ENCODE measurements at places on chromosomes 12 and 14. TPM values are rescaled to one million over a fixed set of nuclear protein-coding genes. Genes with fewer than 3 reads are reported as not detected.

DNA sequence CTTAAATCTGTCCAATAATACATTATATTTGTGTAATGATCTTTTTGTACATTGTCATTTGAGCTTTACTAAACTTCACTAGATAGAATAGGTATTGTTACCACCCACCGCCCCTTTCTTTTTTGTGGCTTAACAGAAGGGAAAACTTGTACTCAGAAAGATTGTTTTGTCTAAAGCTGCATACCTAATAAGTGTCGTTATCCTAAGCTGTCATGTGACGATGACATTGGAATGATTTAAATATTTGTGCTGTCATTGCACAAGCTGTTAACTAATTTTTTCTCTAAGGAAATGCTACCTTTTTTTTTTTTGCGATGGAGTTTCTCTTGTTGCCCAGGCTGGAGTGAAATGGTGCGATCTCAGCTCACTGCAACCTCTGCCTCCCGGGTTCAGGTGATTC, 3.6 kb downstream of the DIP2B start:
- H3K4me1 ChIP-seq, result peaks cover 37% of the 10 kb centered on the region
- H3K27ac ChIP-seq, result no peak overlapping the region
- no peak overlapping the region for H3K4me3 ChIP-seq

GRCh38 chr12:5258926-5259325, 173.0 kb upstream of the NTF3 start:
- no peak overlapping the region for H3K27ac ChIP-seq
- no peak for DNase-seq
- no peaks in the 10 kb centered on the region for H3K27me3 ChIP-seq

GRCh38 chr12:42996869-42997431, 407.4 kb upstream of the PRICKLE1 start:
- DNase-seq, result no peak
- no peak overlapping the region for H3K4me3 ChIP-seq
- no peaks in the 10 kb centered on the region for H3K36me3 ChIP-seq
- no peaks in the 10 kb centered on the region for H3K27me3 ChIP-seq
- no peaks in the 10 kb centered on the region for H3K4me1 ChIP-seq

- H3K4me1 ChIP-seq, result no peaks in the 10 kb centered on the region
- H3K4me3 ChIP-seq, result no peak overlapping the region
- no peak overlapping the region for H3K27ac ChIP-seq
Observed at GRCh38 chr12:132550830-132551640, 59.3 kb downstream of the LRCOL1 start.

DNA sequence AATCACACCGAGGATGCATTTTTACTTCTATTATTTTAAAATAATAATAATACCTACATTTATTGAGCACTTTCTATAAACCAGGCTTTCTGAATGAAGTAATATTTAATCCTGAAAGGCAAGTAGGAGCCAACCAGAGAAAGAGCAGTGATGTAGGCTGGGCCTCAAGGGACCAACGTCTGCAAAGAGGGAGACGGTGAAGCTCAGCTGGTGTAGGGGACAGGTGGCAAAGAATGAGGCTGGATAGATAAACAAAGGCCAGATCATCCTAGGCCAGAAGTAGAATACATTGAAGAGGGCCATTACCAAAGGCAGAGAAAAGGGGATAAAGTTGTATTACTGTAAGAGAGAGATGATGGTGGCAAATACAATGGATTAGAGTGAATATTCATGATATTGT, 810 bp upstream of the TMBIM4 start:
- H3K27ac ChIP-seq, result peak overlapping the region; percentile 100
- H3K36me3 ChIP-seq, result no peaks in the 10 kb centered on the region
- H3K4me3 ChIP-seq, result peak overlapping the region; percentile 98
- no peaks in the 10 kb centered on the region for H3K27me3 ChIP-seq

- peaks cover 14% of the 10 kb centered on the region for H3K4me1 ChIP-seq
- H3K27ac ChIP-seq, result peak overlapping the region; percentile 38
- H3K4me3 ChIP-seq, result peak overlapping the region; percentile 81
- H3K27me3 ChIP-seq, result no peaks in the 10 kb centered on the region
- DNase-seq, result no peak
Observed at GRCh38 chr14:103520657-103521437, 1.8 kb downstream of the CKB start.

DNA sequence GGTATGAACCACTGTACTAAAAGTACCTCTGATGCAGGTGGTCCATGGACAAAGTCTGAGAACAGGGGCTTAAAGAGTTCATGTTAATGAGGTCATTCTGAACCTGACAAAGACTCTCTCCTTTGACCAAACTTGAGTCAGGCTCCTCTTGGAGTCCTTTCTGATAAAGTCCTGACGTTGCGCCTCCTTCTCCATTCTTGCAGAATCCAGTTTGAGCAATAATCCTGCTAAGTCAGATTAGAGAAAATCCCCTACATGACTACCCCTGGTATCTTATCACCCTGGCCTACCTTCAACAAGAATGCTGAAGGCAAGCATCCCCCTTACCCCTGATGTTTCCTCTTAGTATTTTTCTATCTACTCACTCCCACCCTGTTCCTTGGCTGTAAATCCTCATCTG, 46.0 kb upstream of the ISM2 start:
- H3K36me3 ChIP-seq, result peaks cover 10% of the 10 kb centered on the region
- no peak overlapping the region for H3K4me3 ChIP-seq
- no peaks in the 10 kb centered on the region for H3K27me3 ChIP-seq
- H3K4me1 ChIP-seq, result peaks cover 27% of the 10 kb centered on the region
- DNase-seq, result no peak

DNA sequence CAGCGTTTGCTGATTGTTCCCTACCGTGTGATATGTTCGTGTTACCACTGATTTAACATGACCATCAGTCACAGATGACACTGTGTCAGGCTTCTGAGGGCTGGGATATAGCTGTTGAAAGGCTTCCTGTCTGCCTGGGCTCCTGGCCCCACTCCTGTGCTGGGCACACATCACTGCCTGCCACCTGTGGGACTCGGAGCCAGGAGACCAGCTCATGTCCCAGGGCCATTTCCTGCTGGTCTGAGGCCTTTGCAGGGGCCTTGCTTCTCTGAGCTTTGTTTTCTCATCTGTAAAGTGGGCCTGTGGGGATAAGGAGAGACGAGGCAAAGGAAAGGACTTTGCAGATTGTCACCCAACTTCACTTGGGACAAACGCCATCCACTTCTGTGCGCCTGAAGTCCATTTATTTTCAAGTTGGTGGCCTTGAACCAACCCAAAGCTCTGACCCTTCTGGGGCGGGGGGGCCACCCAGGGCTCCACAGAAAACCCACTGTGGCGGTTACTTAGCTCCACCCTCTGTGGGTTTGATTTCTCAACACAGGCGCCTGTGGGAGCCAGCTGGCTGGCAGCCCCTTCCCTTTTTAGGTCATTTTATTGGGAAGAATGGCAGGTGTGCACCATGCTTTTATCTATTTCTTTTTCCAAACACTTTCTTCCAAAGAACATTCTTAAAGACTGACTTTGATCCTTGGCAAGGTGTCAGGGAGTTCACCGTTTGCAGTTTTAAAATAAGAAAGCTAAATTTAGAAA, 54.1 kb downstream of the BEGAIN start:
- no peaks in the 10 kb centered on the region for H3K27me3 ChIP-seq
- H3K4me3 ChIP-seq, result no peak overlapping the region
- no peak overlapping the region for H3K27ac ChIP-seq
- peaks cover 6% of the 10 kb centered on the region for H3K4me1 ChIP-seq
- no peaks in the 10 kb centered on the region for H3K36me3 ChIP-seq

- H3K36me3 ChIP-seq, result no peaks in the 10 kb centered on the region
- no peaks in the 10 kb centered on the region for H3K27me3 ChIP-seq
- peaks cover 14% of the 10 kb centered on the region for H3K4me1 ChIP-seq
- H3K4me3 ChIP-seq, result no peak overlapping the region
- no peak for DNase-seq
Observed at GRCh38 chr14:70884595-70885342, 22.5 kb upstream of the PCNX1 start.

The BDKRB2 gene
- total RNA-seq, result 2.6 TPM

The DDN gene
- not detected for total RNA-seq

The FOXA1 gene
- not detected for total RNA-seq

The MAP3K9 gene
- 1.1 TPM for total RNA-seq

The CELA1 gene
- not detected for total RNA-seq

The PRH2 gene
- total RNA-seq, result not detected

The SERPINA4 gene
- total RNA-seq, result not detected

Measured in thoracic aorta (tissue), 2 donors.